ENCODE measurements at places on chromosomes 2 and 18.

- no peak for DNase-seq
Measured at GRCh38 chr18:8662560-8663255, 42.6 kb upstream of the MTCL1 start.

- DNase-seq = no peak
Measured at GRCh38 chr2:216083464-216084281, 2.0 kb downstream of the TMEM169 start.

DNA sequence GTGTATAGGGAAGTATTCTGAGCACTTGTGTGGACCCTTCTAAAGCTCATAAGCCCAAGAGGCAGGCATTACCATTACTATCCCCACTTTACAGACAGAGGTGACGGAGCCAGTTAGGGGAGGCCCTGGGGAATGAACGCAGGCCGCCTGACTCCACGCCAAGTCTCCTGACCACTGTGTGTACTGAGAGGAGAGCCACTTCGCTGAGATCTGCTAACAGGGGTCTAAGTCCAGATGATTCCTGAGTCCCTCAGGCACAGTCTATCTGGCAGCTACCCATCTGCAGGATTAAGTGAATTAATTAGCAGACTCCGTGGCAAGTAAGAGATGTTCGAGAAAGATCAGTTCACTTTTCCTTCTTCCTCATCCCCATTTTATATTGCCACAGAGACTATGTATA is 13.7 kb downstream of the CYB5A start:
- no peak for DNase-seq

DNA sequence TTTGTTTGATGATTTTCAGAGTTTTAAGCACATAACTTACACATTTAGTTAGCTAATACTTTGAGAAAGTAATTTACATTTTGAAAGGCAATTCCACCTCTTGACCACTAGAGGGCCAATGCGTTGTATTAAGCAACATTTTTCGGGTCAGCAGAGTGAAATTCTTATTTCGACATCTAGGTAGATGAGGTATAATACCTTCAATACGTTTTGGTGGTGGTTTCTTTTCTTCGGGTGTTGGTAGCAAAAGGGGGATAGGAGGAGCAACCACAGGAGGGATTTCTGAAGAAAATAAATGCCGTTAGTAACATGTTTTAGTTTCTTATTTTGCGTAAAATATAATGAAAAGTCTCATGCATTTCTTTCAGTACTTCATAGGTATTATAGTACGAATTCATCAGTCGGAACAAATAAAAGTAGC is 106.3 kb downstream of the TTN start:
- DNase-seq = peak; percentile 62

DNA sequence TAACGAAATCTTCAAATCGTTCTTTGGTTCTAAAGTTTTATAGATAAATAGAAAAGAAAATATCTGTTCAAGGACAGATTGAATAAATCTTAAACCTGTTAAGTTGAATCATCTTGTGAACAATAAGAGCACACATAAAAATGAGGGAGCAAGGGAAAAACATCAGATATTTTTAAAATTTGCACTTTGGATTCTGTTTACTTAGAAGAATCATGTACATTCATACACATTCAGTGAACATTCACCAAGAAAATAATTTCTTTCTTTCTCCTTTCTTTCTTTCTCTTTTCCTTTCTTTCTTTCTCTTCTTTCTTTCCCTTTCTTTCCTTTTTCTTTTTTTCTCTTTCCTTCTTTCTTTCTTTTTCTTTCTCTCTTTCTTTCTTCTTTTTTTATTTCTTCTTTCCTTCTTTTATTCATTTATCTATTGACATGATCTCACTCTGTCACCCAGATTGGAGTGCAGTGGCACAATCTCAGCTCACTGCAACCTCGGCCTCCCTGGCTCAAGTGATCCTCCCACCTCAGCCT is 164.9 kb downstream of the PDE1A start:
- DNase-seq = no peak

DNA sequence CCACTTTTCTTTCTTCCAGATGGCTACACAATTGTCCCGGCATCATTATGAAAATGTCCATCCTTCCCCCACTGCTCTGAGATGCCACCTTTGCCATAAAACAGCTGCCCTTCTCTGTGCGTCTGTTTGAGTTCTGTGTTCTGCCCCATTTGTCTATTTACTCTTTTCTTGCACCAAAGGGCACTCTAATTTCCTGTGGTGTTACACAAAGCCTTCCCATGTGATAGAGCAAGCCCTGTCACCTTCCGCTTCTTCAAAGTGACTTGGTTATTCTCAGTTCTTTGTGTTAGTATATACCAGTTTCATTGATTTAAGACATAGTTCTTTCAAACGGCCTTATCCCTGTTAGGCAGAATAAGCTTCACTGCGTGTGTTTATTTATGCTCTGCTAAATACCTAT is 84.1 kb downstream of the FBXO15 start:
- DNase-seq = no peak

DNA sequence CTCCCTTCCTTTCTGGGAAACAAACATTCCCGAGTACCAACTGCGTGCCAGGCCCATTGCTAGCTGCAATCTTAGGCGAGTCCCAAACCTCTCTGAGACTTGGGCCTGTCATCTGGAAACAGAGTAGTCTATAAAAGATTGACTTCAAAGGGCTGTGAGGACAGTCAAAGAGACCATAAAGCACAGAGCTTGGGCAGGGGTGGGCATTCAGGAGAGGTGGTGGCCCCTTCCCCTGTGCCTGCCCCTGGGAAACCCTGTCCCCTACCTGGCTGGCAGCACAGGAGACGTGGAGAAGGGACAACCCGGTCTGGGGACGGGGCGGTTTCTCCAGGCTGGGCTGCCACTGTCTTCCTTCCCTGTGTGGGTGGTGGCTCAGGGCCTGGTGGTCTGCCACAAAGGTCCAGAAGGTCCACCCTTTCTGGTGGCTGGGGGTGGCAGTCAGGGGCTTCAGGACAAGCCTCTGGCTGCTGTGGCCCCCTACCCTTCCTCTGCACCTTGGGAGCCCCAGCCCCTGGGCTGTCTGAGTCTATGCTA is 33.9 kb upstream of the FOSL2 start:
- DNase-seq = no peak

GRCh38 chr18:35024965-35025364 is 16.2 kb upstream of the MAPRE2 start:
- peak; percentile 8 for DNase-seq

DNA sequence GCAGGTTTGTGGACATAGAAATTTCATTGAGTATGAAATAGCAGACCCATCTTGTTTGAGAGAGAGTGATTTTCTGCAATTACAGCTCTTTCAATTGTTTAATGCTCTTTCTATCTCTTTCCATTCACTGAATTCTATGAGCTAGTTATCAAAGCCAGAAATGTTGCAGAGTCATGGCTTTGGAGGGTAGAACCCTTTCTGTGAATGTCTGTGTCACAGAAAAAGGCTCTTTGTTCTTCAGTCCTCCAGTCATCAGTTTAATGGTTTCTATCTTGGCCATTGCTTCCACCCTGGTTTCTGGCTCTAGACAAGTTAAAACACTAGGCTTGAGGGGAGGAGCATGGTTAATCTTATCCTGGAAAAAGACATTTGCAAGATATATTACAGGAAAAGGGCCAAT is 655.0 kb downstream of the STK39 start:
- DNase-seq = no peak

GRCh38 chr18:3923750-3924149 is 473.8 kb downstream of the TGIF1 start:
- DNase-seq = no peak

- no peak for DNase-seq
Measured at GRCh38 chr2:32900246-32900973, 46.3 kb upstream of the LTBP1 start.

- DNase-seq = no peak
Measured at GRCh38 chr2:241852116-241852980, 6.3 kb downstream of the PDCD1 start.

DNA sequence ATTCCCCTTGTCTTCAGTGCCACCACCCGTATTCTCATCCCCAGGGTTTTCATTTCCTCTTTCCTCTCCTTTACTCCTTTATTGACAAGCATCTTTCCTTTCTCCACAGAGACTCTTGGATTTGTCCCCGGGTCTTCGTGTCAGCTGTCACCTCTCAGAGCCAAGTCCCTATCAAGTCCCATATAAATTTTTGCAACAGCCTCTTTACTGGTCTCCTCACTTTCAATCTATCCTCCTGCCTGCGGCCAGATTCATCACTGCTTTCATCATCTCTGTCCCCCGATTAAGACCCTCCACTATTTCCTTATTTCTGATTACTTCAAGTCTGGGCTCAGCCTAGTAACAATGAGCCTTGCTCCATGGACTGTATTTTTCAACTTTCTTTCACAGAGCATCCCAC is 113.8 kb downstream of the CTAGE1 start:
- no peak for DNase-seq

DNA sequence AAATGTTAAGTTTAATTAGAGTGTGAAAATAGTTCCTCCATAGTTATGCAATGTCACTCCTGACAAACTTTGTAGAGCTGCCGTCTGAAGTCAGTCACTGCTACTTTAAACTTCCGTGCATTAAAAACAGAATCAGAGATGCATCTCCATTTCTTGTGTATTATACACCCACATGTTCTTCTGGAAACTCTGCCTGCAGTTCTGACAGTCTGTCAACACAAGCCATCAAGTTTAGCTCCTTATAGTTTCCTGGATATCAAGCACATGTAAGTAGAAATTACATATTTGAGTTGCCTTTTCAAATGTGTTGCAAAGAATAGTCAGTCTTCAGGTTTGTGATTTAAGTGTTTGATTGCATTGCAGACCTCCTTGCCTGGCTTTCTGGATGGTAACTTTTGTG is 184.3 kb downstream of the CTNNA2 start:
- DNase-seq = no peak

DNA sequence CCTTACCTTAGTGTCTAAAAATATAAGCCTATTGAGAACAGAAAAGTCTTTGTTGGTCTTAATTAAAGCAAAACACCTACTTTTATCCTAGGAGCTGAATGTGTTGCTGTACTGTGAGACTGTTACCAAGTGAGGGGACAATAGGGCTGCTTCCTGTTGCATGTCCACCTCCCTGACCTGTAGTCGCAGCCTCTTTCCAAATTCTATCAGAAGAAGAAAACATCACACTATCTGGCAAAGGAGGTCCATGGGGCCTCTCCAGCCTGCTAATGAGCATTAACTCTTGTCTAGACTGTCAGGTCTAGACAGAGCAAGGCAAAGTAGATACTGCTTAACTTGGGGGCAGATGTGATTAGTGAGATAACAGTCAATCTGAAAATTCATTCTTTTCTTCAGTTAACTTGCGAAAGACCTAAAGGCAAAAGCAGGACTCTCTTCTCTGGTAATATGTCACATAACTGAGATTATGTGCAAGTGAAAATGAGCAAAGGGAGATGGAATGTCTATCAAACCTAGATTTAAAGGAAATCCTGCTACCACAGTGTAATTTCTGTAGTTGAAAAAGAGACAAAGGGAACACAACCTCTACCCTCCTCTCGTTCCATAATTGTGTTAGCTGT is 66.9 kb downstream of the CDH20 start:
- no peak for DNase-seq

DNA sequence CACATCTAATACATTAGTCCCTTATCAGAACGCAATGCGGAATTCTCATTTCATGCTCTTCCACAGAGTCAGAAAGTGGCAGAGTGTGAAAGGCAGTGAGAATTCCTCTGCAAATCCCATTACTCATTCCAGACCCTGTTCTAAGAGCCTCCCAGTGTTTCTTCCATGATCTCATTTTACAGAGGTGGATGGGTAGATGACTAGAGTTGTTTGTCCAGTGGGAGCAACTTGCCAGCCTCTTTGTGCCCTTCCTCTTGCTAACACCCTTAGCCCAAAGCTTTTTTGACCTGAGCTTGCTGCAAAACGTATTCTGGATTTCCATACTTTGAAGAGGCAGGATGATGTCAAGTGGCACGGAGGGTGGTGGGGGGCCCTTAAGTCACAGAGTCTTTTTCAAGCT is 467.7 kb upstream of the RGPD4 start:
- no peak for DNase-seq

DNA sequence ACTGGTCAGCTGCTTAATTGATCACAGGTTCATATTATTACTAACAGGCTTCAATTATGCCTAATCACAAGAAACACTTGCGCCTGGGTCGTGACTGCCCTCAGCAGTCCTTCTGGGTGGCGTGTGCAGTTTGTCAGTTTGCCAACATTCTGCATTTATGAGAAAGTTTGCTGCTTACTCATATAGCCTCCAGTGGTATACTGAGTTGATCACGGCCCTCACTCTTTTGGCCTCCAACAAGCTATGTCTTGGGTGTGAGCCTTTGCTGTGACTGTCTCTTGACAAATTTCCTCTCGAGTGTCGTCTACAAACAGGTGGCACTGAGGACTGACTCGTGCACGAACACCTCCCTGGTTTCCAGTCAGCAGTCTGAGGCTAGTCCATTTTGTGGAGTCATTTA is 27.3 kb downstream of the DCDC2C start:
- DNase-seq = peak; percentile 88

GRCh38 chr18:40380686-40381439 is 1574.2 kb upstream of the PIK3C3 start:
- DNase-seq = no peak

DNA sequence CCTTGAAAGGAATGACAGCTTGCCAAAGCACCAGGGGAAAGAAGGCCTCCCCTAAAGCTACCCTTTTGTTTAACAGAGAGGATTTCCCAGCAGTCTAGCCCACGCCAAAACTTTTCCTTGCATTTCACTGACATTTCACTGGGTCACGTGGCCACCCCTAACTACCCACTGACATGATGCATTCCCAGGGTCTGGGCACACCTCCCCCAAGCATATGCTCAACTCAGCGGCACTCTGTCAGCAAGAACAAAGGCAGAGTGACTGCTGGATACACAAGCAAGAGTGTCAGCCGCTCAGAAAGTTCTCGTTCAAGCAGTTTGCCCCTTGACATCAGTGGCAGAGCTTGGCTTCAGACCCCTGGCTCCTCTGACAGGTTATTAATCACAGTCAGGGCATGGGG is 34.2 kb upstream of the MARCO start:
- DNase-seq = no peak

GRCh38 chr2:162037028-162037795 is 36.8 kb downstream of the DPP4 start:
- DNase-seq = no peak

DNA sequence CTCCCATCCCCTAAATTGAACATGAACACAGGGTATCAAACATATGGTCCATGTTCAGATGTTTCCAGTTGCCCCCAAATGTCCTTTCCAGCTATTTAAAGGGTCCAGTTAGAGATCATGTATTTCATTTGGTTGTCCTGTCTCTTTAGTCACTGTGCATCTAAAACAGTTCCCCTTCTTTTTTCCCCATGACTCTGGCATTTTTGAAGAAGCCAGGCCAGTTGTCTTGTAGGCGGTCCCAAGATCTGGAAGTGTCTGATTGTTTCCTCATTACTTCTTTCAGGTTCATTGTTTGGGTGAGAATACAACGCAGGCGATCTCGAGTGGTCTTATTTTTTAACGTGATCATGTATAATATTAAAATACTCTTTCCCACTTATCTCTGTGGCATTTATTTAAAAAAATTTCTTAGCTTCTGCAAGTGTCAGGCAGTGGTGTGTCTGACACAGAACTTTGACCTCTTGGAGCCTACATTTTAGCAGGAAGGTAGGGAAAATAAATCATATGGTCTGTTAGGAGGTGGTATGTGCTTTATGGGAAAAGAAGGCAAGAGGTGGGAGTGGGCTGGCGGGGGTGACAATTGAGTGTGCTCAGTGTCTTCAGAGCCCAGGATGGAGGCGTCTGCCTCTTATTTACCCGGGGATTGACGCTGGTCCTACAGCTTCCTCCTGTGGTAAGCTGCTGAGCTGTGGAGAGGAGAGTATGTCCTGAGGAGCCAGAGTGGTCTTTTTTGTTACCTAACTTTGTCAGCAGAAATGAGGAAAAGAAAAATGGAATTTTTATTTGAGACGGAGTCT is 8.1 kb downstream of the RAB31 start:
- no peak for DNase-seq

Measured in PC-3 (cell line).